ENCODE measurements at places on chromosomes 5 and 9.

DNA sequence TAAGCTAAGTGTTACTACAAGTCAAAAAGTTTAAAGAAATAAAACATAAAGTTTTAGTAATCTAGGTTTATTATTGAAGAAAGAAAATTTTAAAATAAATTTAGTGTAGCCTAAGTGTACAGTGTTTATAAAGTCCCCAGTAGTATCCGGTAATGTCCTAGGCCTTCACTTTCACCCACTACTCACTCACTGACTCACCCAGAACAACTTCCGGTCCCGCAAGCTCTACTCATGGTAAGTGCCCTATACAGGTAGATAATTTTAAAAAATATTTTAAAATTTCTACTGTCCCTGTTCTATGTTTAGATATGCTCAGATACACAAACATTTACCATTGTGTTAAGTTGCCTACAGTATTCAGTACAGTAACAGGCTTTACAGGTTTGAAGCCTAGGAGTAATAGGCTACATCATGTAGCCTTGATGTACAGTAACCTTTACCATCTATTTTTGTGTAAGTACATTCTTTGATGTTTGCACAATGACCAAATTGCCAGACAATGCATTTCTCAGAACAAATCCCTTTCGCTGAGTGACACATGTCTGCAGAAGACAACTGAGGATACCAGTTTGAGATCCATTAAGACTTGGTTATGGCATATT lies 253.6 kb downstream of the TRIM32 start:
- no peak for DNase-seq

- DNase-seq, result no peak
Observed at GRCh38 chr9:38141746-38142591, 72.9 kb upstream of the SHB start.

GRCh38 chr9:27771803-27772545 lies 198.7 kb upstream of the C9orf72 start:
- no peak for DNase-seq

DNA sequence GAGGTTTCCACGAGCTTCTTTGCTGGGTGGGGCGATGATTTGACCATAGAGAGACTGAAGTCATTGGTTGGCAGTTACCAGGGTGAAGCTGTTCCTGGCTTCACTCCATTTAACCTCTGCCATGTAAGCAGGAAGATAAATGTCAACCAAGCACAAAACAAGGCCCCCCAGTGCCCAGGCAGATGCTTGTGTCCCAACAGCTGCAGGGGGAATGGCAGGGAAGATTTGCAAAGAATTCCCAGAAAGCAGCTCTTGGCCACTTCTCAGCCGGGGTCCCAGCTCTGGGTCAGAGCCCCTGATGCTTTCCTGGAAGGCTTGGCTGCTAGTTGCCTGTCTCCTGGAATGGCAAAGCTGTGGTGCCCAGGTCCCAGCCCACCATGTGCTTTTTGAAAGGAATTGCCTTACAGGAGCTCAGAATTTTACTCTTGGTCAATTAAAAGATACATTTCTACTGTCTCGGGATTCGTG lies 383.4 kb downstream of the ENC1 start:
- DNase-seq, result no peak

DNA sequence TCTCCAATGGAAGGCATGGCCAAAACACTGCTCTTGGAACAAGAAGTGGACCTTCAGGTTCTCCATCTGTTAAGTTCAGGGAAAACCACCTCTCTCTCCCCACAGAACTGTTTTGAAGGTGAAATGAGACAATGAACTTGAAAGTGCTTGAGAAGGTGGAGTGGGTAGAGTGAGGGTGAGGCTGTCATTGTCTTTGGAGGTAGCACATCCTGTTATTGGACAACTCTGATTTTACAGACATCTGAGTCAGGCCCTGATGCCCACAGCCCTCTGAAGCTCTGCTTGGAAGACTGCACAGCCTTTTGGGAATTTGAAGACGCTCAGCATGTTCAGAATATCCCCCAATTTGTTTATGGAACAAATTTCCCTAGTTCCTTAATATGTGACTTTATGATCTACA lies 27.6 kb upstream of the TEX48 start:
- DNase-seq, result no peak

- no peak for DNase-seq
Observed at GRCh38 chr5:62488531-62488930, 76.0 kb downstream of the IPO11 start.

- DNase-seq, result no peak
Observed at GRCh38 chr5:117943541-117943940, 1044.8 kb downstream of the DTWD2 start.

GRCh38 chr5:167011196-167011595 lies 1280.2 kb upstream of the WWC1 start:
- DNase-seq, result no peak

GRCh38 chr5:175659546-175660253 lies 1.8 kb downstream of the HRH2 start:
- no peak for DNase-seq

DNA sequence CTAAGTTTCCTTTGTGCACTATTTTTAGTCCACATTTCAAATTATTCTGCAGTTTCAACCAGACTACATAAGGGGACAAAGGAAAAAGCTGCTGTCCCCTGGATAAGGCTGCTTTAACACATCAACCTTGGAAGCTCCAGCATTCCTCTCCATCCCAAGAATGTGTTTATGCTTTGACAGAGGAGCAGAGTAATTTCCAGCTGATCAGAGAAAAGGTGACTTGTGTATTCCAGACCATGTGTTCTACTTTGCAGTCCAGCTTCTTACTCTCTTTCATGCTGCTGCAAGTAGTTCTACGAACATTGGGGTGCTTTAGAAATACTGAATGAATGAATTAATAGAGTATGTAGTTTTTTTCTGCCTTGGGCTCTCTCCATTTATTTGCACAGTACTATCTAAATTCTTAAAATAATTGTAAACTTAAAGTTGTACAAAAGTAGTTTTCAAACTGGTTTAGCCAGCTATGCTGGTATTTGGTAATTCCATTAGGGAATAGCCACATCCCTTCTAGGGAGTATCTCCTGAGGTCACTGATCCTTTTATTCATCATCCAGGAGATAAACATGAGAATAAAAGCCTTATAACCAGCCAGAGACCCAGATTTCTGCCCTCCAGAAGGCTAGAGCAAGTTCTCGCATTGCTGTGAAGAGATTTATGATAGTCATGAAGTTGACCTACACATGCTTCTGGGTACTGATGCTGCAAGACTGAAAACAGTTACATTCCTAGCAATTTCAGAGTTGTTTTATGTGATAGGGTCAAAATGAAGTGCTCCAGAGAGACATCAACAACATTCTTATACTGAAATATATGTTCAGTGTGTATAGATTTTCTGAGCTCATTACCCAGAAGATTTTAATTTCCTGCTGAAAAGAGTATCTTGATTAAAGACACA lies 215.2 kb downstream of the COMMD10 start:
- no peak for DNase-seq

- no peak for DNase-seq
Observed at GRCh38 chr5:174118823-174119467, 73.4 kb downstream of the NSG2 start.

DNA sequence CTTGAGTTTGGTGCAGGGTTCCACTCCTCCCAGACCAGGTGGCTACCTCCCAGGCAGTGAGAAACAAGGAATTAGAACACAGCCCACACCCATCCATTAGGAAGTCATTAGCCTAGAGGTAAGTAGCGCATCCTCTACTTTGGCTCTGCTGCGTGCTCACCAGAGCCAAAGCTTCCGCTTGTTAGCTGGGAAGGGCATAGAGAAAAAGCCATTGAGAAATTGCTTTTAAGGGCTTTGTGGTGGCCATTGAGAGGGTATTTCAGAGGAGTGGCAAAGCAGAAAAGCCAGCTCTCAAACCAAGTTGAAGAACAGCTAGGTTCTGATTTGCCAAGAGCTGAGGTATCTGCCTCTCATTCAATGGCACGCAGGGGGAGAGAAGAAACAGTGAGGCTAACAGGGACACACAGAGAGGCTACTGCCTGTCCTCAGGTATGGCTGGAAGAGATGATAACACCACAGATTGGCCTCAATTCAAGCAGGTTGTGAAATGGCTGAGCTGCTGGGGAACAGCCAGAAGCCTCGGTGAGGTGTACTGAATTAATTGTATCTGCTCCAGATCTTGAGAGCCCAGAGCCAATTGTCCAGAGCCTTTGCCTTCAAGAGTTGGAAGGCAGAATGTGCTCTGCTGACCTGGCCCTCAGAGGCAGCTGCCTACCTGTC lies 119.4 kb downstream of the NTRK2 start:
- no peak for DNase-seq

DNA sequence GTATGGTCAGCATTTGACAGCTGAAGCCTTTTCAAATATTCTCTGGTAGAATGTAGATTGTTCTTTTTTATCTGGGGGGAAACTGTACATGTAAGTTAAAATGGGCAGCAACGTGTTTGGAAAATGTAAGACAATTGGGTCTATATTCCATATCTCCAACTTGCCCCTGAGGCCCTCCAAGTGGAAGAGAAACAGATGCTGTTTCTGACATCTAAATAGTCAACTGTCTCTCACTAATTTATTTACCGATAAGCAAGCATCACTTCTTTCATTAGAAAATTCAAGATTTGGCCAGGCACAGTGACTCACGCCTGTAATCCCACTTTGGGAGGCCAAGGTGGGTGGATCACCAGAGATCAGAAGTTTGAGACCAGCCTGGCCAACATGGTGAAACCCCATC lies 120.2 kb upstream of the TBCA start:
- DNase-seq, result no peak

DNA sequence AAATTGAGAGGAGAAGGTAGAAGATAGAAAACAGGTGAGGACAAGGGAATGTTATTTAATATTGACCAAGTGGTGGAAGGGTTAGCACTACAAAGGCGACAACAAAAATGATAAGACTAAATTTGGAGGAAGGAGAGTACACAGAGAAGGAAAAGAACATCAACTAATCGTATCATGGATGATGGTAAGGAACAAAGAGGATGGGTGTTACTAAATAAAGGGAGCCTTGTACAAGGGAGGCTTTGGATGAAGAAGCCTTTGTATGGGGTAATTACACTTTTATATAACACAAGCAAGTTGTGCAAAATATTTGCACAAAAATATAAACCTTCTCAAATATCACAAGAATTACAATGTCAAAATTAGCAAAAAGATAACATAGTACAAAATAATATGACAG lies 125.7 kb downstream of the ZNF608 start:
- no peak for DNase-seq

- DNase-seq, result no peak
Observed at GRCh38 chr5:124303366-124303765, 443.1 kb downstream of the ZNF608 start.

- no peak for DNase-seq
Observed at GRCh38 chr9:128497824-128498610, 6.5 kb upstream of the GLE1 start.

DNA sequence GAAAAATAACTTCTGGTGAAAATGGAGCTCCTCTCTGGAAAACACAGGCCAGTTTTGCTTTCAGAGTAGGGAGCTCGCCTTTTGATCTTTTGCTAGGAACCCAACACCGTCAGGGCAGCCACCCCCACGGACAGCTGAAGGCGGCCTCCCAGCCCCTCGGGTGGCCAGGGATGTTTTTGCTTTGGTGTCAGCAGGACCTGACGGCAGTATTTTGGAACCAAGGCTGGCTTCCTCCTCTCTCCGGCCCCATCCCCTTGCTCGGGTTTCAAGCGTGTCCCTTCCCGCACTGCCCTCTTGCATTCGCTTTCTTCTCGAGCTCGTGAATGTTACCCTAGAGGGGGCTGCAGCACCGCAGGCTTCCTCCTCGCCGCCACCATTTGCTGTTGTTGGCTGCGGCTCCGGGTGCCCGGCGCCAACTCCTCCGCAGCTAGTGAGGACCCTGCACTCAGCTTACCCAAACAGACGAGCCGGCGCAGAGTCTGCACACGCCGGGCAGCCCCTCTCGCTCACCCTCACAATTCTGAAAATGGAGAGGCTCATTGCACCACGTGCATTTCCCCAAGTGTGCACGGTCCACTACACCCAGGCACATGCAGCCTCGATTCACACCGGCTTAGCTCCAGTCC lies 35.5 kb upstream of the ADAMTSL1 start:
- DNase-seq, result no peak

DNA sequence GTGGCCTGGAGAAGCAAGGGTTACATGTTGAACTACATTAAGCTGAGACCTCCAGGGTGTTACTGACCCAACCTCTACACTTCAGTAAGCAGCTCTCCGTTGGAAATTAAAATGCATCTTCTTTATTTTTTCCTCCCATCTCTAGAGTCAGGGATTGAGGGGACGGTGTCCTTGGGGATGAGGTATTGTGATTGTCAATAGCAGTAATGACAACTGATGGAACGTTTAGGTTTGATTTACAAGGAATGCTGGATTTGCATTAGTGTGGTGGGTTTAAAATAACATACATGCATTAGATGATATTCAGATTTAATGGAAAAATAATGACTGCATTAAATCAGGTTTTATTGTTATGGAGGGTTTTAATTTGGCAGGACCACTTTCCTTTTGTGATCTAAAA lies 82.9 kb upstream of the NTRK2 start:
- no peak for DNase-seq

DNA sequence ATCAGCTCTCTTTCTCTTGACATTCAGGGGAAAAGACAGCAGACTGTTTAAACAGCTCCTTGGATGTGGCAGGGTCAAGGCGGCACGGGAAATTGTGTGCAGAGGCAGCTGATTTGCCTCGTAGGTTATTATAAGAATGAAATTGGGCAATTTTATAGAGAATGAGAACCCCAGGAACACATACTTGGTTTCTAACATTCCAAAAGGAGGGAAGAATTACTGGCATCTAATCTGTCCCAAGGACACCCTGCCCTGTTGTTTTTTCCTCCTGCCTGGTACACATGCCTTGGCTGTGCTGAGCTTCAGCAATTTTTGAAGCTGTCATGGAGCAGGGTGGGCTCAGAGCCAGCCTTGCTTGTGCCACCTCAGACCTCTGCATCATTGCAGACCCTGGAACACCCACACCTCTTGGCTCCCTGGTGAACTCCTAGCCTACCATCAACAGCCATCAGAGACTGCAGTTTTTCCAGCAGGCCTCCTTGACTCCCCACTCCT lies 143.6 kb downstream of the BOD1 start:
- no peak for DNase-seq

DNA sequence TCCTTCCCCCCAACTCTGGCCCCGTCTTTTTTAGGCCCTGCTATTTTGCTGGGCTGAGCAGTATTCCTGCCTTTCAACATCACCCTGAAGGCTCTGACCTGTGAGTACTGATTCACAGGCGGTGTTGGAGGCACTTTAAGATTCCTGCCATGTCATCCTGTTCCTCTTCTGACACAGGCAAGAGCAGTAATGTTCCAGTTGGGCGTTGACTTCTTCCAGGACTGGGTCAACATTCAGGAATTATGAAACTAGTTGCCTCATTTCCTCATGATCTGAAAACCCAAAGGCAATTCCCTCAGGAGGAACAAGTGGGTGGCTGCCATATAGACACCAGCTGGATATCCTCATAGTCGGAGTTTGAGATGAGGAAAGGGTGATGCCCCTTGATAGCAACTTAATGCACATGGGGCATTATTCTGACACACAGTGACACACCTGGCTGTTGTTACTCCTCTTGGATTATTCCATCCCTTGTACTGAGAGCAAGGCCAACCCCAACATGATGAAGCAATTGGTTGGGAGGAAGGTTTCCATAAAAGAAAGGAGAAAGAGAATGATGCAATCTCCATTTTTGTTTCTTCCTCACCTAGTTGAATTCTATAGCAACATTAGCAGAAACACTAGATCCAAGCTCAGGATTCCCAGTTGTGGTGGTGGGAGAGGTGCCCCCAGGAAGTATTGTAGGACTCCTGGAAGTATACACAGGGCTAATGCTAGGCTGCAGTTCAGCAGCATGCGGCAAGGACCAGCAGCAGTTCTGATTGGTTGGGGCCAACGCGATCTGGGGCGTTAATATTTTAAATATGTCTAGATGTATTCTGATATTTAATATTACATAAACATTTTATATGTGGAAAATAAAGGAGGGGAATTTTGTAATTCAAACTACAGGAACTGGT lies 19.6 kb upstream of the GLRX start:
- no peak for DNase-seq
